Cardiac muscle cell (in vitro differentiated cells and primary cell): ENCODE measurements at places on chromosomes 1 and 21.

GRCh38 chr1:62271948-62272728 lies 47.1 kb downstream of the KANK4 start:
- peaks cover 9% of the 10 kb centered on the region for H3K4me1 ChIP-seq
- no peak overlapping the region for H3K27ac ChIP-seq
- H3K36me3 ChIP-seq = no peaks in the 10 kb centered on the region
- H3K27me3 ChIP-seq = no peaks in the 10 kb centered on the region
- no peak for DNase-seq

DNA sequence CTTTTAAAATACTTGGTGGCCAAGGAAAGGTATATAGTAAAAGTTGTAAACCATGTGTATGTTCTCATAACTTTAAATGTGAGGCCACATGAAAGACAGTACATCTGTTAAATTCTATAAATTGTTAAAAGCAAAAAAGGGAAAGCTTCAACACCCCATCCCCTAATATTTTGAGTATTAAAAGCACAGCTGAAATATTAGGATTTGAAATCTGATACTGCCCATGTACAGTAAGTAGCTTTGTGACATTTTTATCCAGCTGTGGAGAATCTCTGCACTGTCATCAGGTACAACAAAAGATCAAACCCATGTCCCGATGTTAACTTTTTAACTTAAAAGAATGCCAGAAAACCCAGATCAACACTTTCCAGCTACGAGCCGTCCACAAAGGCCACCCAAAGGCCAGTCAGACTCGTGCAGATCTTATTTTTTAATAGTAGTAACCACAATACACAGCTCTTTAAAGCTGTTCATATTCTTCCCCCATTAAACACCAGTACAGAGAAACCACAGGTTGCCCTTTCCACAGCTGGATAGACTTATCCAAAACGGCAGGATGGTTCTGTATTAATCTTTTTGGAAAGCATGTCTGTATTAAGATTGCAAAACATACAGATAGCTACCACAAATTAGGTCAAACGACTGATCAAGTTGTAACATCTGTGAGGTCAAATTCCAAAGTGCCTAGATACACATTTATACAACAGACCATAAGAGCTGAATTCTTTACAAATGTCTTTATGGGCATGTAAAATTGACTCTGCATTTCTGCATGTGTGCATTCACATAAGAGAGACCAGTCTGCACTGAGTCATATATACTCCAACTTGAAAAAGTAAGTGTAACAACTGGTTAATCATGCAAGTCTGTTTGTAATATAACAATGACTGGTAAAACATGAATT lies 5.2 kb downstream of the IRF2BP2 start:
- peak overlapping the region; percentile 95 for H3K4me3 ChIP-seq
- DNase-seq = no peak
- H3K4me1 ChIP-seq = peaks cover 34% of the 10 kb centered on the region
- H3K27me3 ChIP-seq = no peaks in the 10 kb centered on the region

- H3K4me1 ChIP-seq = no peaks in the 10 kb centered on the region
- H3K4me3 ChIP-seq = no peak overlapping the region
- no peak overlapping the region for H3K27ac ChIP-seq
- peaks cover 8% of the 10 kb centered on the region for H3K27me3 ChIP-seq
- H3K36me3 ChIP-seq = no peaks in the 10 kb centered on the region
These were observed 19.2 kb upstream of the CDK18 start for GRCh38 chr1:205484985-205485967.

GRCh38 chr1:102941366-102941947 lies 166.9 kb downstream of the COL11A1 start:
- H3K27ac ChIP-seq = no peak overlapping the region
- H3K4me3 ChIP-seq = no peak overlapping the region
- no peak for DNase-seq
- peaks cover 5% of the 10 kb centered on the region for H3K36me3 ChIP-seq
- no peaks in the 10 kb centered on the region for H3K4me1 ChIP-seq
- no peaks in the 10 kb centered on the region for H3K27me3 ChIP-seq

DNA sequence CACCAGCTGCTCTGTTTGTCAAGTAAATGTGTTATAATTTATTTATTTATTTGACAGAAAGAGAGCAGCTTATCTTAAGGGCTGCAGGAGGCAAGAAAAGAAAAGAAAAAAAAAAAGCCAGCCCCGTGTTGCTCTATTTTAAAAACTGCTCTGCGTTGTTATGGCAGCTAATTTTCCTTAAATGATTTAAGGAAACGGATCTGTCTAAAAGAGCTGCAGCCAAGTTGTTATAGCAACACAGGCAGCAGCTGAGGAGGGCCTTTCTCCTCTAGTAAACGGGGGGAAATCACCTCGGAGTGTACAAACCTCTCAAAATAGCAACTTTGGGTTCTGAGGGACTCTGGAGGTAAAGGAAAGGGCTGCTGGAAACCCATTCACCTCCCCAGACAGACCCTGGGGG lies 149.2 kb downstream of the BEND5 start:
- peaks cover 41% of the 10 kb centered on the region for H3K27me3 ChIP-seq
- H3K4me1 ChIP-seq = no peaks in the 10 kb centered on the region
- no peak overlapping the region for H3K4me3 ChIP-seq
- DNase-seq = no peak

GRCh38 chr1:84390226-84390625 lies 8.1 kb upstream of the DNASE2B start:
- no peaks in the 10 kb centered on the region for H3K4me1 ChIP-seq
- H3K27ac ChIP-seq = no peak overlapping the region
- H3K36me3 ChIP-seq = no peaks in the 10 kb centered on the region
- DNase-seq = no peak

DNA sequence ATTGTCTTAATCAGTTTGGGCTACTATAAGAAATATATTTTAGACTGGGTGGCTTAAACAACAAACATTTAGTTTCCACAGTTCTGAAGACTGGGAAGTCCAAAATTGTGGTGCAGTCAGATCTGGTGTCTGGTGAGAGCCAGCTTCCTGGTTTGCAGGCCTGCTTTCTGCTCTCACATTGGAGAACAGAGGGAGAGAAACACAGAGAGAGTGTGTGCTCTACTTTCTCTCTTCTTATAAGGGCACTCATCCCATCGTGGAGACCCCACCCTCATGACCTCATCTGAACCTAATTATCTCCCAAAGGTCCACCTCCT lies 4.1 kb downstream of the LEPR start:
- no peak overlapping the region for H3K4me3 ChIP-seq
- H3K4me1 ChIP-seq = peaks cover 13% of the 10 kb centered on the region
- no peak overlapping the region for H3K27ac ChIP-seq
- no peaks in the 10 kb centered on the region for H3K27me3 ChIP-seq
- DNase-seq = no peak
- peaks cover 15% of the 10 kb centered on the region for H3K36me3 ChIP-seq

- no peak overlapping the region for H3K4me3 ChIP-seq
- DNase-seq = no peak
- no peaks in the 10 kb centered on the region for H3K27me3 ChIP-seq
- no peaks in the 10 kb centered on the region for H3K4me1 ChIP-seq
- no peak overlapping the region for H3K27ac ChIP-seq
These were observed 226.4 kb downstream of the S1PR1 start for GRCh38 chr1:101463195-101463594.
